ENCODE measurements at places on chromosomes 1 and 21.

- DNase-seq = no peak
Observed at GRCh38 chr1:30706528-30706927, 16.9 kb downstream of the MATN1 start.

DNA sequence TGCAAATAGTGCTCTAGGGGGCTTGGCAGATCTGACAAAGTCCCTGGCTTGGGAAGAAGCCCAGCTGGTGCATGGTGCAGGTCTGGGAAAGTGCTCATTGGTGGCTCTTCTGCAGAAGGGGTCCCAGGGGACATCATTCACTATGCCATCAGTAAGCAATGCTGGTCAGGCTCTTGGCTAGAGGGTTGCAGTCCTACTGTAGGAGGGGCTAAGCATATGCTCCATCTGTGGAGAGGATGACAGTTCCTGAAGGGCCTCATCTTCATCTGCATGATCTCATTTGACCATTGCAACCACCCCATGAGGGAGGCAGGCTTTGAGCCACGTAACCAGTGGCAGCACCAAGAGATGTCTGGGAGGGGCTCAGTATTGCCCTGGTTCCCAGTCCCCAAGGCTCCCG, 31.5 kb upstream of the VASH2 start:
- DNase-seq = no peak

GRCh38 chr1:86137436-86137835, 19.1 kb downstream of the COL24A1 start:
- DNase-seq = no peak

- DNase-seq = no peak
Observed at GRCh38 chr1:44999232-44999631, 11.9 kb downstream of the HECTD3 start.

GRCh38 chr1:182616130-182617013, 12.2 kb upstream of the RGS16 start:
- peak; percentile 75 for DNase-seq

Data from stimulated activated CD8-positive, alpha-beta memory T cell treated with anti-CD3 and anti-CD28 coated beads, Interleukin-7, amount 100 ng/mL, for 4 hours (primary cell).